Vagina (tissue), 2 donors: ENCODE measurements at places on chromosomes 3 and 15. TPM values are rescaled to one million over a fixed set of nuclear protein-coding genes. Genes with fewer than 3 reads are reported as not detected.

PLXND1 gene
- total RNA-seq: 96.5 TPM

MINAR1 gene
- 0.74 TPM for total RNA-seq

- no peak for DNase-seq
Observed at GRCh38 chr15:40493089-40493840, 22.5 kb downstream of the CHST14 start.

- DNase-seq: no peak
Observed at GRCh38 chr3:143239031-143239430, 119.5 kb downstream of the CHST2 start.

- DNase-seq: no peak
Observed at GRCh38 chr3:15629860-15630597, 28.5 kb downstream of the BTD start.

- no peak for DNase-seq
Observed at GRCh38 chr15:89003865-89004725, 84.2 kb upstream of the ABHD2 start.

DNA sequence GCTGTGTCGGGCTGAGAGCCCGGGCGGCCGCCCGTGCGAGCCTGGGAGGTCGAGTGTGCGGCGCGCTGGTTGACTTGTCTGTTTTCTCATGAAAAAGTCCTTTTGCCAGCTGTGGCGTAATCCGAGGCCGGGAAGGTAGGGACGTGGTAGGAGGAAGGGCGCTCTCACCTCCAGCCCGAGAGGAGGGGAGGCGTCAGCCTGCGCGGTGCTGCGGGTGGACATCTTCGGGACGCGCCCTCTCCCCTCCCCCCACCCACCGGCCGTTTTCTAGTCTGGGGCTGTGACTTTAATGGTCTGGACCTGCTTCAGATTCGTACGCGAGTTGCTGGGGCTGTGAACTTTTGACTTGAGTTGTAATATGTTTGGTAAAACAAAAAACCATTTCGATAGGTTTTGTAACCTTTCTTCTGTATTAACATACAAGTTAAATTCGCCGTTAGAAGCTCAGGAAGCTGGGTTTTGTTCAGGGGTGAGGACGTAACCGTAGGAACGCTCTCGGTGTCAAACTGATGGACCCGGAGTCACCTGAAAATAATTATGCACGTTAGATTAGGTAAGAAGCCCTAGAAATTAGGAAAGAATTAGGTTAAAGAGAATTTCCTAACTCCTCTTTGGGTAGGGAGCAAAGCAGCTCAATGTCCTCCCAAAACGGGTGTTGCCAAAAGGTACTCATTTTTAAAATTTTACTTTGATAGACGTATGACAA, 762 bp downstream of the NCK1 start:
- peak; percentile 90 for DNase-seq

- DNase-seq: no peak
Observed at GRCh38 chr15:71698742-71699141, 111.6 kb upstream of the NR2E3 start.

DNA sequence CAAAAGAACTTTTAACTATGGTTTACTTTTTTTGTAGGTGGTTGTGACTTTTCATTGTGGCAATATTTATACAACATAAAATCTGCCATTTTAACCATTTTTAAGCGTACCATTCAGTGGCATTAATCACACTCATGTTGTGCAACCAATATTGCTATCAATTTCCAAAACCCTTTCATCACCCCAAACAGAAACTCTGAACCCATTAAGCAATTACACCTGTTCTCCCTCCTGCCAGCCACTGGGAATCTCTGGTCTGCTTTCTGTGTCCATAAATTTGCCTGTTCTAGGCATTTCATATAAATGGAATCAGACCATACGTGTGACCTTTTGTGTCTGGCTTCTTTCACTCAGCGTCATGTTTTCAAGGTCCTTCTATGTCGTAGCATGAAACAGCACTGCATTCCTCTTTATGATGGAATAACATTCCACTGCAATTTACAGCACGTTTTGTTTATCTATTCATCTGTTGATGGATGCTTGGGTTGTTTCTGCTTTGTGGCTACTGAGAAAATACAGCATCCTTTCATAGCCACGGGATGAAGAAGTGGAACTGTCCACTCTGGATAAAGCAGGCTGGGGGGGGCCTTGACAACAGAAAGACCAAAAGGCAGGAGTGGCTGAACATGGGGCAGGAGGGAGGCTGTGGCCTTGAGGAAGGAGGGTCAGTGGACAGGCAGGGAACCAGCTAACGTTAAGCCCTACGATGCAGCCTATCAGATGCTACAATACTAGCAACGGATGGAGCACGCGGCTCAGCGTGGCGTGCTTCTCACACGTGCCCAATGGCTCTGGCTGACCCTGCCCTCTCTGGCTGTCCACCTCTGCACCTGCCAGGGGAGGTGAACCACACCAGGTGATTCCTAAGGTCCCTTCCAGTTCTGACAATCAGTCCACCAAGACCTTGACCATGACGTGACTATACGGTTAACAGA, 110.9 kb downstream of the SEC22A start:
- no peak for DNase-seq

GRCh38 chr3:12041446-12042041, 37.4 kb downstream of the SYN2 start:
- DNase-seq: no peak
